ENCODE measurements at places on chromosomes 4 and X.

DNA sequence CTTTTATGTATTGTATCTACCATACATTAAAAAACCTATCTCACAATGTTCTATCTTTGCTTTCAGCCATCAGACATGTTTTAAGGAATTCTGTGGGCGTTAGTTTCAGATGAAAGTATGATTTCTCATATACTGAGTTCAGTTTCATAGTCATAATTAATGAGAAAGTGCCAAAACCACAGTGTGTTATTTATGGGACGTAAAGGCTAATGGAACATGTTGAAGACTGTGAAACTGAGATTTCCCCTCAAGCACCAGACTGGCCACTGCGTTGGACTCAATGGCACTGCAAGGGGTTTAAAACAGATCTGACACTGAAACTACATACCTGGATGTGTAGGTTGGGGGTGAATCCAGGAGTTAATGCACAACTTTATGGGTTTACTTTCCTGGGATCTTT is 32.0 kb downstream of the F8 start:
- DNase-seq, result no peak

DNA sequence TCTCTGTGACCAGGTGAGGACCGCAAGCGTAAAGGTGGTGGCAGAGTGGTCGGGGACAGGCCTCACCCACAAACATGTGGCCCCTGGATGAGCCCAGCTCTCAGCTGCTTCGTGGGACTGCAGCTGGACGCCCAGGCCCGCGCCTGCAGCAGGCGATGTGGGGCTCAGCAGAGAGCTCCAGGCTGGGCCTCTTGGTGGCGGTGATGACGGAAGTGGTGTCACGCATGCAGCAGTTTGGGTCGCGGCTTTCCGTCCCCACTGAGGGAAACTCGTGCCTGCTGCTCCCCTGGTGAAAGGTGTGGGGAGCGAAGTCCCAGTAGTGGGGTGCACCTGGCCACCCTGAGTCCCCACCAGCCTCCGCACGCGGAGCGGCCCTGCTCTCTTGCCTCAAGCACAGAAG is 26.9 kb downstream of the PCGF3 start:
- DNase-seq, result no peak

- DNase-seq, result no peak
Observed at GRCh38 chr4:78721747-78722146, 54.4 kb upstream of the BMP2K start.

GRCh38 chr4:183355405-183355804 is 33.2 kb upstream of the CLDN24 start:
- no peak for DNase-seq

DNA sequence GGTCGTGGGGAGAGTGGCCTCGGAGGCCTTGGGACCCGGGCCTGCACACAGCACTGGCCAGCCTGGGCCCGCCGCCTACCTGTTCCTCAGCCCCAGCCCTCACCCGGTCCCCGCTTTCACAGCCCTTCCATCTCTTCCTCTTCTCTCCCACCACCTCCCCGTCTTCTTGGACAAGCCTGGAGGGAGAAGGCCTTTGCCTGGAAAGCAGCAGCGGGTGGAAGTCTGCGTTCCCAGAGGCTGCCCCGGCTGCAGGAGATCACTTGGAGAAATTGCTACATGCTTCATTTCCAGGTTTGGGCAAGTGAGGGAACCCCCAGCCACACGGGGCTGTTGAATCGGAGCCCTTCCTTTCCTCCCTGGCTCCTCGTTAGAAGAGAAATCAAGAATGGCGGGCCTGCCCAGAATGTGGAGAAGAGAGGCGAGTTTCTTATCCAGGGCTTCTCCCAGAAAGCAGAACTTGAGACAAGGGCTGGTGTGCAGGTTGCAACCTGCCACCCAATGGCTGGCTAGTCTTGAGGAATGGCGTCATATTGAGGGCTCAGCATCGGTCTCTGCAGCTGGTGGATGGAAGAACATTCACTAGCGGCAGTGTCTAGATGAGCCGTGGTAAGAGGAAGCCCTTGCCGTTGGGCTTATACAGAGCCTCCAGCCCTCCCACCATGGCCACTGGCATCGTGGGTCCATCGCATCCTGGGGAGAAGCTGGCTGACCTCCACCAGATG is 1.2 kb upstream of the PDZD4 start:
- no peak for DNase-seq
